ENCODE measurements at places on chromosomes 6 and 20.

DNA sequence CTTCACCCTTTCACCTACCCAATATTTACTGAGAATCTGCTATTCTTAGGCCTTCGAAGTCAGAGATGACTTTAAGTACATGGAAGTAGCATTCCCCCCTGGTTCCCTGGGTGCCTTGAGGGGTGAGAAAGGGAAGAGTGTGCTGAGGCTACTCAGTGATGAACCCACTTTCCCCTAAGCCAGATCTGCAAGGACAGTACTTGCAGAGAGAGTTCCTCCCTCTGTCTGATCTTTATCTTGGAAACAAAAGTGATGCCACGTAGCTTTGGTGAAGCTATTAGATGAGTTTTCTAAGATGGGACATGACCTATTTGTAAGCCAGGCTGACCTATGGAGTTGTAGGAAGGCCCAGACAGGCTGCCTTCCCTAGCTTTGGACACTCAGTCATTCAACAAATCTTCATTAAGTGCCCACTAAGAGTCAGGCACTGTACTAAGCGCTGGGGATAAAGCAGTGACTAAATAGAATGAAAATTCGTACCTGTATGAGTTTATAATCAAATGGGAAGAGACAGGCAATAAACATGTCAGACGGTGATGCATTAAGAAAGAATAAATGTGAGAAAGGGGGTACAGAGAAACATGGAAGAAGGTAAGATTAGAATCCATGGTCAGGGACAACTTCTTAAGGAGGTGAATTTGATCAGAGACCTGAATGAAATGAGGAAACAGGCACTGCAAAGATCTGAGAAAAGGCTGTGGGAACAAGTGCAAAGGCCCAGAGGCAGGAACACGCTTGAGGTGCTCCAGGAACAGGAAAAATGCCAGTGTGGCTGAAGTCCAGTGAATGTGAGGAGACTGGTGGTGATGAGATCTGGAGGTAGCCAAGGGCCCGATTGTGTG is 42.2 kb downstream of the BCL2L1 start:
- DNase-seq = no peak

DNA sequence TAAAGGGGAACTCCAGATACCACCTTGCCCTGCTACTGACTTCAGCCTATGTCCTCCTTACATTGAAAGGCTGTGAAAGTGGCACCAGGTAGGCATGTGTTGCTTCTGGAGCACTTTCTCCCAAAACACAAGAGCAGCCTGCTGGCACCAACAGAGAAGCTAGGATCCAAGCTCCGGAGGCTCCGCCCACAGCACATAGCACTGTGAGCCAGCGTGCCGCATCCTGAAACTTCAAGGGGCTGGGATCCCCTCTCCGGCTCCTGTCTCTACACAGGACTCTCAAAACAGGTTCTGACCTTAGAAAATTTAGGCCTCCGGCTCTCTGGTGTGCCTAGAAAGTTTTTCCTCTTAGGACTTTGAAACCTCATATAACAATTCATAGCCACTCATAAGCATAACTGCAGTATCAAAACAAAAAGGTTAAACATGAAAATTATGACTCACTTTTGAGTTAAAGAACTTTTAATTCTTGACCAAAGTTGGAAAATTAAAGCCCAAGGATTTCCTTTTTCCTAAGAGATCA is 41.1 kb downstream of the EZR start:
- no peak for DNase-seq

- no peak for DNase-seq
Measured at GRCh38 chr6:37019065-37019450, 13.6 kb downstream of the FGD2 start.

DNA sequence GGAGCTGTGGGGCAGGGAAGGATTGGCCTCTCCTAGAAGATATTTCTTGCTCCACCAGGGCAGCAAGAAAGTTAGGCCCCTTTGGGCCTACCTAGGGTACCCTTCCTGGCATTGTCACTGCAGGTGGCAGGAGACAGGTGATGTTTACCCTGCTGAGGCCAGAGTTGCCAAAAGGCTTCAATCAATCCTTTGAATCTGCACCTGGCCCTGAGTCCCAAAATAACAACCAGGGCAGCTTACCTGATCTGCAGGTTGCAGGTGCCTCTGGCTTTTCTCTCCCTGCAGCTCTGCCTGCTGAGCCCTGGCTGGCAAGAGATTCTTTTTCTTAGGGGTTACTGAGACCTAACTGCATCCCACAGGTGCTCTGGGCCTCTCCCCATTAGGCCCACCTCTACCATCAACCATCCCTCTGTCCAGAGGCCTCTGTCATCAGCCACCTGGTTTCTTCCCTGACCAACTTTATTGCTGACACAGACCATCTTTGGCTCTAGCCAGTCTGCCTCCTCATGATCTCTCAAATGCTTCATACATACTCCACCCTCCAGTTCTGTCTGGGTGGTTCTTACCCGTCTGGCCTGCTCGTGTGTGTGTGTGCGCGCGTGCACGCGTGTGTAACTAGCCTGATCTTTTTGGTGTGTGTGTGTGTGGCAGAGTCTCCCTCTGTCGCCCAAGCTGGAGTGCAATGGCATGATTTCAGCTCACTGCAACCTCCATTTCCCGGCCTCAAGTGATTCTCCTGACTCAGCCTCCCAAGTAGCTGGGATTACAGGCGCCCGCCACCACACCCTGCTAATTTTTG is 13.7 kb downstream of the BCL2L1 start:
- no peak for DNase-seq

GRCh38 chr6:12716298-12716916 is at the start of gene PHACTR1:
TSS of gene PHACTR1 (plus strand) at chr6:12716767.
- no peak for DNase-seq

GRCh38 chr6:154241581-154241980 is 115.0 kb downstream of the IPCEF1 start:
- DNase-seq = no peak

GRCh38 chr6:130670142-130670541 is 157.1 kb upstream of the SMLR1 start:
- no peak for DNase-seq

DNA sequence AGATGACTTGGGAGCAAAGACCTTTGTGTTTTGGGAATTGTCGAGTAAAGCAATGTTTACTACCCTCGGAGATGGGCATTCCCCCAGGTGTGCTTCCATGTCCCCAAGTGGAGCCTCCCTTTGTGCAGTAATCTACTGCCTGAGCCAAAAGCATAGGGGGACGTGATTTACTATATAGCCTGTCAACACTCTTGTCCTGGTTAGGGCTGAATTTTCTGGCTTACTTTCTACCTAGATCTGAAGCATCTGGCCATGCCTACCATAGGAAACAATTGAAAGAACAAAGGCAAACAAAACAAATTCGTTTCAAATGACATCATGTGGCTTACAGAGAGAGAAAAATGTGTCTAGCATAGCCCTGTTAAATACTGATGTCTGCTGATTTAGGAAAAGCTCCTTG is 350.6 kb downstream of the SAMD5 start:
- no peak for DNase-seq

DNA sequence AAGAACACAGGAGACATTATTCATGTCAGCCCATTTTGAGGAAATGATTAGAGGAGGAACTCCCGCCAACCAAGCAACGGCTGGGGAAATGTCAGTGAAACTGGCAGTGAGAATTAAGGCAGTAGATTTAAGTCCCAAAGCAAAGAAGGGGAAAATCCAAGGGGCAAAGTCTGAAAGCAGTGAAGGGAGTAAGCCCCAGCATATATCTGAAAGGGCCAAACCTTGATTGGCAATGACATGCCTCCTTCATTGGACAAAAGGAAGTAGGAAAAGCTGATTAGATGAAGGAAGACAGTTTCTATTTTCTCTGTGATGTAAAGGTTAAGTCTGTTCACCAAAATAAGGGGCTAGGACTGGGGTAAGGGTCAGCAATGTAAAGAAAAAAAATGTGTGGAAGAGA is 190.3 kb downstream of the RNF144B start:
- no peak for DNase-seq

- no peak for DNase-seq
Measured at GRCh38 chr6:150276168-150276936, 92.5 kb upstream of the IYD start.

DNA sequence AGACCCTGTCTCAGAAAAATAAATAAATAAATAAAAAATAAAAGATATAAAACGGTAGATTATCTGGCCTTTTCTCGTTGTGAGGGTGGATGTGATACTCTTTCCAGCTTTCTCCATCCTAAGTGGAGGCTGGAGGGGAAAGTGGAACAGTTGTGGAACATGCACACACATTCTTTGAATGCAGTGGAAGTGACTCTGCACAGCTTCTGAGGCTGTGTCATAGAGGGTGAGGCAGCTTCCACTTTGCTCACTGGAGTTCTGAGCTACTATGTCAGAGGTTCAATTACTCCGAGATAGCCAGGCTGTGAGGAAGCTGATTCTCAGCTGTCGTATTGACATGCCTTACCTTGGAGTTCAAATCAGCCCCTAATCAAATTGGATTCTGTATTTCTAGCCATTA is 82.2 kb downstream of the CHMP4B start:
- peak; percentile 70 for DNase-seq

DNA sequence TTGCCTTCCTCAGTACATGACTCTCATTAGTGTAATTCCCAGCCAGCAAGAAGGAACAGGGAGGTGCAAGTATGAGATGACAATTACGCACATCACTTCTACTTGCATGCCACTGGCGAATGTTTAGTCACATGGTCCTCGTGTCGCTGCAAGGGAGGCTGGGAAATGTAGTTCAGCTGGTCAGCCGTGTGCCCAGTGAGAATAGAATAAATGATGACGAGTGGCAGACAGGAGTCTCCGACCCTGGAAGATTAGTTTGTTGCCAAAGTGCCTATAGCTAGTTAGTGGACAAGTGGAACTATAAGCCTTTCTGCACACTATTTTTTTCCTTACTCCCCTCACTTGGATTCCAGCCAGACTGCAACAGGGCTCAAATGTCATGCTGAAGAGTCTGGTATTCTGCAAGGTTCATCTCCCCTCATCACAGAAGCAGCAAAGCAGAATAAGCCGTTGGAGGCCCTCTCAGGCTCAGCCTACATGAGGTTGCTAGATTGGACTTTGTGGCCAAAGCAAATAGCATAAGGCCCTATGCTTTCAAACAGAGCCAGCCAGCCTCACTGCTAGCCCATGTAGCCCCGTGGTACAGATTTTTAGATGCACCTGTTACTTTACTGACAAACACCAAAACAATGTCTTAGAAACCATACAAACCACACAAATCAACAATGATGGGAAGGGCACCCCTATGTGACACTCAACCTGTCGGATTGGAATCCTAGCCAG is 9.7 kb downstream of the LINC00237 start:
- no peak for DNase-seq

DNA sequence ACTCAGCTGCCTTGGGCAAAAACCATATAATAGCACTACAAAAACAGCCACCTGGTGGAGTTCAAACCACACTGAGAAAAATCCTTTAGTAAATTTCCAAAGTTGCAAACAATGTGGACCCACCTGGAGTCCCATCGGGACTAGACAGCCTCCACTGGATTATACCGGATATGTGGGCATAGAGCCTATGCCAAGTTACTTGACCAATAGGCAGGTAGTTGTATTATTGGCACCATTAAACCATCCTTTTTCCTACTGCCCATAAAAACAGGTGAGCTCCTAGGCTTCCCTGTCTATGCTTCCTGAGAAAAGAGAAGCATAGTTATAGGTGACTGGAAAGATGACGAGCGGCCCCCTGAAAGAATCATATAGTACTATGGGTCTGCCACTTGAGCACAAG is 51.7 kb upstream of the ADGRF4 start:
- DNase-seq = no peak

GRCh38 chr6:7166410-7167293 is 58.9 kb downstream of the RREB1 start:
- no peak for DNase-seq

GRCh38 chr6:104601131-104601651 is 258.5 kb downstream of the HACE1 start:
- no peak for DNase-seq

GRCh38 chr6:31118178-31118577 is 2.1 kb downstream of the CDSN start:
- no peak for DNase-seq

DNA sequence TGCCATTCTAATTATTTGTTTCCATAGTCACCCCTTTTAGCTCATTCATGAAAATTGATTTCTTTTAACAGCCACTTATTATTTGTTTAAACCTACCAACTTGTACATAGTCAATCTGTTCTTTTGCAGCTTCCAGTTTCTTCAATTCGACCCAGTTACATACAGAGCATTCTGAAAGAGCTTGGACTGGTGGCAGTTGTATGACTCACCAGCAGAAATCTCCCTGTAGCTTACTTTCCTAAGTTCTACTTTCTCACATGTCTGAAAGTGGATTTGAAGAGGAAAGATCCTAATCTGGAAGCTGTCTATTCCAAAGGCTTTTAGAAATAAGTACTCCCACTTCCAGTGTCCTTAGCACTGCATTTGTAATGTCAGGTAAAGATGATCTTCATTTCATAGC is 447.9 kb downstream of the HTR1B start:
- no peak for DNase-seq

DNA sequence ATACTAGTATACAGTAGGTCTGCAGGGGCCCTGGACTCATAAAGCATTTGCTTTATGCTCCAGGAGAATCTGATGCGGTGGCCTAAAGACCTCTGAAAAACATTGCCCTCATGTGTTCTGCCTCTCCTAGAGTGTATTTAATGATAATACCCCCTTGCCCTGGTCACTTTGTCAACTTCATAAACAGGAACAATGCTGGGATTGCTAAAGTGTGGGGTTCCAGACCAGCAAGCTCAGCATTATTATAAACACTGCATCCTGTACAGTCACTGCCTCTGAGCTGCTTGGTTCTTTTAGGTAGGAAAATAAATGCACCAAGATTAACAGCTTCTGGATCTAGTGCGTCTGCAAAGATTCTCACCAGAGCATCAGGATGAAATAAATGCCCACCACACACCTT is 12.2 kb downstream of the TREM1 start:
- DNase-seq = no peak

DNA sequence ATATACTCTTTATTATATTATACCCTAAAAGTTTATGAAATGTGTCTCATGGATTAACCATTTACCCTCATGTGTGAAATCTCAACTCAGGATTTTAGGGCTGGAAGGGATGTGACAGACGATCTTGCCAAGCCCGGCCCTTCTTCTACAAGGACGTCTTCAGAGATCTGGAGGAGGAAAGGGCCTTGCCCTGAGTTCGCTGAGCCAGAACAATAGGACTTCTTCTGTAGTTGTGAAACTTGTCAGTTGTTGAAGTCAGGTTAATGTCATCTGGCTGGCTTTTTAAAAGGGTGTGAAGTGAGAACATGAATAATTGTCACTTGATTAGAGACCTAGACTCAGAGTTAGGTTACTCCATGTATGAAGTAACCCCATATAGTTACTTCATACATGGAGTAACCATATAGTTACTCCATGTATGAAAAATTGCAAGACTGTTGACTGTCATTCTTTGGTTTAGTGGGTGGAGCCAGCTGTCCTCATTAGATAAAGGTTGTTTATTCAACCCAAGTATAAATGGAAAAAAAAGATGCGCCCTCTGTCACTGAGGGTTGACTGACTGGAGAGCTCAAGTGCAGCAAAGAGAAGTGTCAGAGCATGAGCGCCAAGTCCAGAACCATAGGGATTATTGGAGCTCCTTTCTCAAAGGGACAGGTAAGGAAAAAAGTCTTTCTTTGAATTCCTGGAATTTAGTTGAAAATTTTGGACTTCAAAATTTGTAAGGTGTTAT is at the start of gene ARG1:
Gene ARG1 (plus strand): TSS at position 541 of the 730 bp plus-strand sequence. CDS start 57 bp downstream, at position 598.
- no peak for DNase-seq

Data from GM04503 (cell line).